Activated T-cell treated with anti-CD3 and anti-CD28 coated beads for 48 hours (primary cell): ENCODE measurements at places on chromosomes 6 and 20.
A peak's percentile ranks its signal among the peaks of the same experiment; 100 is the strongest.

GRCh38 chr6:101779051-101779844 lies 385.7 kb downstream of the GRIK2 start:
- no peak for DNase-seq

- DNase-seq = no peak
These were observed 37.1 kb downstream of the MYO6 start for GRCh38 chr6:75786152-75786551.

DNA sequence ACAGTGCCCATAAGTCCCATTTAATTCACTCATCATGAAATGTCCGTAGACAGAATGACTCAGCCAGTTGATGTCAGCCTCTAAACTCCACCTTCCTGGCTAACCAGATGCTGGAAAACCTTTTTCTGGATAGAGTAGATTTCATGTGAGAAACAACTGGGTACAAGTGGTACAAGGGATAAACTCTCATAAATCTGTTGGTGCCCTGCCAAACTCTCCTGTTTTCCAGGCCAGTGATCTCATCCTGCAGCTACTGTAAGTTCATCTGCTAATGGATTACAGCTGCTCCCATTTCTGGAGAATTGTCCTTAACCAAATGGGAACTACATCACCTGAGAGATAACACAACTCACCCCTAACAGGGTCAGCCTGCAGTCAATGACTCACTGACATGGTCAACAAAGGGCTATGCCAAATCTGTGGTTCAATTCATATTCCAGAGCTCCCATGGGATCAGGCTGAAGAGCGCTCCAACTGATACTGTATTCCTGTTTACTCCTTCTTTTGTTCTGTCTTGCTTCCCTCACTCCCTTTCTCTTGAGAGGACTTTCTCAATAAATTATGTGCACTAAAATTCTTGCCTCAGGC lies 210.1 kb upstream of the HDDC2 start:
- DNase-seq = no peak

- DNase-seq = no peak
These were observed 249.5 kb downstream of the ZFAND3 start for GRCh38 chr6:38068854-38069590.

GRCh38 chr6:33216117-33216649 lies 7.9 kb downstream of the RING1 start:
- DNase-seq = no peak

DNA sequence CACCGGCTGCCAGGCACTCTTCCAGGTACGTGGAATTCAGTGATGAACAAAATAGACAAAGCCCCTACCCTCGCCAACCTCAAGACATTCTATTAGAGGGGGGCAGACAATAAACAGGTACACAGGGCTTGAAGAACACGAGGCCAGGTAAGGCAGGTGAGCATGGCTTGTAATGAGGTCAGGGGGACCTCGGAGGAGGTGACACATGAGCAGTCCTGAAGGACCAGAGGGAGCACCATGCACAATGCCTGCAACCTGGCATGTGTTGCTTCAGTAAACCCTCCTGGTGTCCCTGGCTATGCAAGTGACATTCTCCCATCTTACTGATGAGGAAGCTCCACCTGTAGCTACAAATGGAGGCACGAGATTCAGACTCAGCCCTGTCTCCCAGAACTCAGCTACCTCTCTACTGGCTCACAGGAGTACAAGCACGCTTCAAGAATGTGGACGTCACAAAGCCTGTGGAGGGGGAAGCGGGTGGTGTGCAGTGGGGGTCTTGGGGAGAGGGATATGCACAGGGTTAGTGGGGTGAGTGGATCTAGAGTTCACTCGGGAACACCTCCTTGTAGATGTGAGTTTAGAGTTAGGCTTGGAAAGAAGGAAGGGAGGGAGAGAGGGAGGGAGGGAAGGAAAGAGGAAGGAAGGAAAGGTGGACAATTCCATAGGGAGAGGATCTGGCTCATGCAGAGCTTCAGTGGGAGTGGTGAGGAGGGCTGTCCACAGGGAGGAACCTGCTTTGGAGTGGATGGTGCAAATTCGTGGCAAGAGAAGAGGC lies 7.6 kb upstream of the MAPK13 start:
- no peak for DNase-seq

DNA sequence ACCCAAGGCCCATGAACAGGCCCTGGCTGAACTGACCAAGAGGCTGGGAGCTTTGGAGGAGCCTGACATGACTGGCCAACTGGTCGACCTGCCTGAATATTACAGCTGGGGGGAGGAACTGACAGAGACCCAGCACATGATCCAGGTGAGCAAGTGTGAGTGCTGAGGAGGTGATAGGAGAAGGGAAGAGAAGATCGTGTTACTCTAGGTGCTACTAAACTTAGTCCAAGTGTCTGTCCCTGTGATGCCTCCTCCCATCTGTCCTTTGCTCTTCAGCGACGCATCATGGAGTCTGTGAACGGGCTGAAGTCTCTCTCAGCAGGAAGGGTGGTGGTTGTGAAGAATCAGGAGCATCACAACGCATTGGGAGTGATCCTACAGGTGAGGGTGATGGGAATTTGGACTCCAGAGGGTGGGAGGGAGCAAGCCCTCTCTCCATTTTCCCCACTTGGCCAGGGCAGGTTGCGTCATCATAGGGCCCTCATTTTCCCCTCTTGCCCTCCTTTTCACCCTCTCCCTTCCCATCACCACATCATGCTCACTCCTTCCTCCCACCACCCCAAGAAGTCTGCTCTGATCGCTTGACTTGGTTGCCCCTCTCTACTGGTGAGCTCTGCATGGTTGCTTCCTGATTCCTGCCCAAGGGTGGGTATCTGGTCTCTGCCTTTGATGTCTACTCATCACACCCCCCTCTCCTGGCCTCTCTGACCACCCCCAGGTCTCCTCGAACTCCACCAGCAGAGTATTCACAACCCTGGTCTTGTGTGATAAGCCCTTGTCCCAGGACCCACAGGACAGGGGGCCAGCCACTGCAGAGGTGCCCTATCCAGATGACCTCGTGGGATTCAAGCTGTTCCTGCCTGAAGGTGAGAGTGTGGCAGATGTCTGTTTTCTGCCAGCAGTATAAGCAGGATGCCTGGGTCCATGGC lies 4.7 kb downstream of the DXO start:
- no peak for DNase-seq

- DNase-seq = no peak
These were observed 104.9 kb downstream of the TULP4 start for GRCh38 chr6:158416883-158417759.

GRCh38 chr20:4026093-4026601 lies 10.8 kb upstream of the RNF24 start:
- no peak for DNase-seq

DNA sequence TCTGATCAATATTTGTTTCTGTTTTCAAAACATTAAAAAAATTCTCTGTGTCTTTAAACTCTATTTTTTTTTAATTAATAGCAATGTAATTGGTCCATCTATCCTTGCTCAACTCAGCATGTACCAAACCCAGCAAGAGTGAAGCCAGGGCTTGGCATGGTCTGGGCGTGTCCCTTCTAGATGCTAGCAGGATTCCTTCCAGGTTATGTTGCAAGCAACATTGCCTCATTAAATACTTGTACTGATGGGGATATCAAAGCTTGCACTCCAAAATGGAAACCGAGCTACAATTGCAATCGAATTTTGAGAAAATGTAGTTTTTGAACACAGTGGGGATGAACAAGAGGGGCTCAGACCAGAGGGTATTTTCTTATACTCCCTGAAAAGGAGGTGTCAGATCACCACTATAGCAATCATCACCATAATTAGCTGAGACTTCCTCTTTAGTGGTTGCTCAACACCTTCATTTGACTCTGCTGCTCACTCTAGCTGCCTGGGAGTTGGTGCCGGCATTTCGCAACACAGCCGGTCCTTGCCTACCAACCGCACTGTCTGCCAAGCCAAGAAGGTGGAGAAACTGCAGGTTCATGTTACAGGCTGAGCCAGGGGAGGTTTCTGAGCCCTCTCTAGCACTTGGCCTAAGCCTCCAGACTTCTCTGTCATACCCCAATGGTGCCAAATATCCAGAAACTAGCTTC lies 67.8 kb upstream of the RALGAPA2 start:
- no peak for DNase-seq

GRCh38 chr6:95364016-95364604 lies 213.2 kb upstream of the MANEA start:
- no peak for DNase-seq

DNA sequence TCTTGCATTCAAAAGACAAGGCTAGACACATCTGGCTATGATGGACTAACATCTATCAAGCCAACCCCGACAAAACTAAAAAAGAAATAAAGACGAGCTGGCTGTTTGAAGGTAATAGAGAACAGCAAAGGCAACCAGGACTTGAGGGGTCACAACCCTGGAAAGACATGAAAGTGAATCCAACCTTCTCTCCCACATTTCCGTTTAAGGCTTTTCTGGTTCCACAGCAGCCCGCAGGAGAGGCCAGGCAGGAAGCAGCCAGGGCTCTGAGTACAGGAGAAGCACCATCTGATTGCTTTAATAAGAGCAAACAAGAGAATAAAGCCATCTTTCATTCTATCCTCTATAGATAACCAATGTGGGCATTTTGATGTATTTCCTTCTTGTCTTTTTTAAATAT lies 14.3 kb downstream of the CNKSR3 start:
- no peak for DNase-seq

DNA sequence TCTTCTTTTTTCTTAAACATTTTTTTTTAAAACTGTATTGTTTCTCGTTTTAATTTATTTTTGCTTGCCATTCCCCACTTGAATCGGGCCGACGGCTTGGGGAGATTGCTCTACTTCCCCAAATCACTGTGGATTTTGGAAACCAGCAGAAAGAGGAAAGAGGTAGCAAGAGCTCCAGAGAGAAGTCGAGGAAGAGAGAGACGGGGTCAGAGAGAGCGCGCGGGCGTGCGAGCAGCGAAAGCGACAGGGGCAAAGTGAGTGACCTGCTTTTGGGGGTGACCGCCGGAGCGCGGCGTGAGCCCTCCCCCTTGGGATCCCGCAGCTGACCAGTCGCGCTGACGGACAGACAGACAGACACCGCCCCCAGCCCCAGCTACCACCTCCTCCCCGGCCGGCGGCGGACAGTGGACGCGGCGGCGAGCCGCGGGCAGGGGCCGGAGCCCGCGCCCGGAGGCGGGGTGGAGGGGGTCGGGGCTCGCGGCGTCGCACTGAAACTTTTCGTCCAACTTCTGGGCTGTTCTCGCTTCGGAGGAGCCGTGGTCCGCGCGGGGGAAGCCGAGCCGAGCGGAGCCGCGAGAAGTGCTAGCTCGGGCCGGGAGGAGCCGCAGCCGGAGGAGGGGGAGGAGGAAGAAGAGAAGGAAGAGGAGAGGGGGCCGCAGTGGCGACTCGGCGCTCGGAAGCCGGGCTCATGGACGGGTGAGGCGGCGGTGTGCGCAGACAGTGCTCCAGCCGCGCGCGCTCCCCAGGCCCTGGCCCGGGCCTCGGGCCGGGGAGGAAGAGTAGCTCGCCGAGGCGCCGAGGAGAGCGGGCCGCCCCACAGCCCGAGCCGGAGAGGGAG lies 580 bp downstream of the VEGFA start:
- DNase-seq = peak; percentile 45

GRCh38 chr6:78808933-78809332 lies 58.4 kb upstream of the IRAK1BP1 start:
- no peak for DNase-seq

- no peak for DNase-seq
These were observed 162.5 kb downstream of the WDR27 start for GRCh38 chr6:169539176-169539897.

GRCh38 chr6:4574007-4574406 lies 202.2 kb upstream of the CDYL start:
- no peak for DNase-seq

DNA sequence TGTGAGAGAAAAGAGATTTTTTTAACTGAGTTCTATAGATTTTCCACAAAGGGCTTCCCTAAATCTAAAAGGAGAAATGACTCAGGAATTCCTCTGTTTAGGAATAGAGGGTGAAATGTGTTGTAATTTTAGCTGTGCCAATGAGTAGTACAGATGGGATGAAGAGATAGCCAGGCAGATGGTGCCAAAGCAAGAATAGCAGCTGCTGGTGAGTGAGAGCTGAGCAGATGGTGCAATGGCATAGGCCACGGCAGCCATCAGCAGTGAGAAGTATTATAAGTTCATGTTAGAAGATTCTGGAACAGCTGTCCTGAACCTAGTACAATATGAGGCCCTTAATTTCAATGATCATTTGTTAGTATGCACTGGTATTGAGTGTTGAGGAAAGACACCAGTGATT lies 40.2 kb upstream of the CRISP1 start:
- DNase-seq = no peak

DNA sequence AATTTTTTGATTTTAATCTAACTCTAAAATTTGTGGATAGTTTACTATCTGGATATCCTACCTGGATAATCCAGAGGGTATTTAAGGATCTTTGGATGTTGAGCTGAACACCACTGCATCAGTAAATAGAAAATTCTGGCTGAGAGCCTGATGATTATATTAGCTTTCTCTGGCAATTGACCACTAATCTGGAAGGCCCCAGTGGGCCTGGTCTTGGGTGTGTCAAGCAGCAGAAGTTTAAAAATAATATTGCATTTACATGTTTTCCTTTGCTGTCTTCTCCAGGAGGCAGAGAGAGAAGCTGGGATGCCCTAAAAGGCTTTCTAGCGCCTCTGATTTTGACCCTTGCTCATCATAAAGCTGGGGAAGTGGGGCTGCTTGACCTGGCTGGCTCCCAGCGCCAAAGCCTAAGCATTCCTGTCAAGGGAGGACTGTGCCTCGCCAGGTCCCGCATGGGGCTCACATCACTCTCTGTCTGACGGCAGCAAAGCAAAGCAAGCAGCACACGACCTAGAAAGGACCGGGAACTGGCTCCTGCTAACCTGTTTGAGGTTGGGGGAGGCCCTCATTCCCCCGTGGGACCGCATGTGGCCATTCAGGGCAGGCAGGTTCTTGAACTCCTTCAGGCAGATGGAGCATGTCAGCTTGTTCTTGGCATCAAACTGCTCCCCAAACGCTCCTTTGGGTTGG lies 46.6 kb upstream of the MRPS10 start:
- no peak for DNase-seq

- DNase-seq = no peak
These were observed 876 bp upstream of the DSP start for GRCh38 chr6:7540595-7540994.

GRCh38 chr6:68313911-68314310 lies 321.2 kb upstream of the ADGRB3 start:
- DNase-seq = no peak

DNA sequence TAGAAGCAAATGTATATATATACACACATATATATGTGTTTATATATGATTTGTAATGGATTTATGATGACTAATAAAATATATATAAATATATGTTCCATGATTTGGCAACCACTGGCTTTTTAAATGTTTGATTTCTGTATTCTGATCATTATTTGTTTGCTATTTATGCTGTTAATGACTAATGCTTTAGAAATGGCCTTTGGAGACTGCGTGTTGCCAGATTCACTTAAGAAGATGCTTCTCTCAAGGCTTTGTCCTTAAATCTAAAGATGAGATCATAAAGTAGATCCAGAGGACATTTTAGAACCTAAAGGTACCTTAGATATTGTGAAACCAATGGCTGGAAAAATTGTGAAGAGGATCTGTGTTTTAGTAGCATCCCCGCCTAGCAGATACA lies 116.0 kb upstream of the SUPT3H start:
- DNase-seq = no peak

- DNase-seq = no peak
These were observed 78.8 kb upstream of the OPRM1 start for GRCh38 chr6:153960281-153960680.
